ENCODE measurements at places on chromosomes 5 and 9.

DNA sequence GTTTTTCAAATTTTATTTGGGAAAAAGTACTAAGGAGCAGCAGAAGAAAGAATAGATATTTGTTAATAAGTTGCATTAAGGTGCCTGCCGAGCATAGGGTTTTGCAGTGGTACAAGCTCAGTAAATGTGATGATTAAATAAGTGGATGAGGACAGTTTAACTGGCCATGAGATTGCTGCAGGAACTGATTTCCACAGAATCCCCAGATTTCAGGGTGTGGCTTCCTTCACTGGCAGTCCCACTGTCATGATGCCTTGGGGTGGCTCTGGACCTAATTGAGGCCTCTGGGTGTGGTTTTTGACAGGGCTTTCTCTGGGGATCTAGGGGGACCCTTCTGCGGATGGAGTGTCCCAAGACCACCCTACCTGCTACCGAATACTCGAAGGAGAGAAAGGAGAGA is 1.4 kb downstream of the PHF24 start:
- DNase-seq, result no peak

DNA sequence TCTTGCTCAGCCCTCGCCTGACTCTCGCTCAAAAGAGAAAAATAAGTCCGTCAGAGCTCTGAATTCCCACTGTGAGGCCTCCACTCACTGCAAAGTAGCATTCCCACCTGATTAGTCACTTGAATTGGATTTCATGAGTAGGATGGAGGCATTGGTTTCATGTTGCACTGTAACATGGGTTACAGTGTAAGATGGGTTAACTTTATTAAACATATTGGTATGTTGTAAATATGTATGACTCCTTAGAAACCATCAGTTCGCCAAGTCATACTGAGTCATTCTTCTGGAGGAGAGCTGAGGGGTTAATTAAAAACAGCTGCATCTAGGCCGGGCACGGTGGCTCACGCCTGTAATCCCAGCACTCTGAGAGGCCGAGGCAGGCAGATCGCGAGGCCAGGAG is 93.8 kb upstream of the BNC2 start:
- no peak for DNase-seq

GRCh38 chr5:178367736-178368120 is 135.1 kb upstream of the PHYKPL start:
- DNase-seq, result no peak

DNA sequence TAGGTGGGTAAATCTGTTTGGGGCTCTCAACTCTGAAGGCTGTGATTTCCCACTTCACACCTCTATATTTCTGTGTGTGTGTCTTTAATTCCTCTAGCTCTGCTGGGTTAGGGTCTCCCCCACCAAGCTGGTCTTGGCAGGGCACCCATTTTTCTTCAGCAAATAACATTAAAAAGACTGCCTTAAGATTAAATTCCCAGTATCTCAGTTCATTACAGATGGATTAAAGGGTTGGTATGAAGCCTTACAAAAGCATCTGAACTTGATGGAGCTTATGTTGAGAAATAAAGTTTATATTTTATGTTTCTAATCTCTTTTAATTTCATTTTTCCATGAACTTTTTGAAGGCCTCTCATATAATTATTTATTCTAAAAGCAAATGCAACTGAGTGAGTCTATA is 11.7 kb downstream of the PCAT7 start:
- DNase-seq, result no peak

DNA sequence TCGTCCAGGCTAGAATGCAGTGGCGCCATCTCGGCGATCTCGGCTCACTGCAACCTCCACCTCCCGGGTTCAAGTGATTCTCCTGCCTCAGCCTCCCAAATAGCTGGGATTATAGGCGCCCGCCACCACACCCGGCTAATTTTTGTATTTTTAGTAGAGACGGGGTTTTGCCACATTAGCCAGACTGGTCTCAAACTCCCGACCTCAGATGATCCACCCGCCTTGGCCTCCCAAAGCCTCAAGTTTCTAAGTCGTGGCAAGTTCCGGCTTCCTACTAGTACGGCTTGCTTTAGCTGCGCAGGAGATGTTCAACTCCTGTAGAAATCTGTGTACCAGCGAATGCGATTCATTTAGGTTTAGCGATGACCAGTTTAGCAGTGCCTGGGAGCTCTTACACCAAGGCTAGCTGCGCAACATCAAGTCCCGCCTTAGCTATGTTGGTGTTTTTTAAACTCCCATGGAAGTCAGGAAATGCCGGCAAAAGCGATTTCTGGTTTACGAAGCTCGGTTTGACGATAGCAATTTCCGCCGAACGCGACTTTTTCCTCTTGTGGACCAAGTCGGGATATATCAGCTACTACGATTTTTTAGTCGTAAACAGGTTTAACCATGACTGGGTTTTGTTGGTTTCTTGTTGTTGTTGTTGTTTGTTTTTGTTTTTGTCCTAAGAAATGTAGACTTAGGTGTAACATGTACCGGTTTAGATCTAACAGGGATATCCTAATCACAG is 46.4 kb downstream of the ANXA2R start:
- no peak for DNase-seq

GRCh38 chr9:14322211-14323082 is 8.5 kb upstream of the NFIB start:
- DNase-seq, result peak; percentile 75

DNA sequence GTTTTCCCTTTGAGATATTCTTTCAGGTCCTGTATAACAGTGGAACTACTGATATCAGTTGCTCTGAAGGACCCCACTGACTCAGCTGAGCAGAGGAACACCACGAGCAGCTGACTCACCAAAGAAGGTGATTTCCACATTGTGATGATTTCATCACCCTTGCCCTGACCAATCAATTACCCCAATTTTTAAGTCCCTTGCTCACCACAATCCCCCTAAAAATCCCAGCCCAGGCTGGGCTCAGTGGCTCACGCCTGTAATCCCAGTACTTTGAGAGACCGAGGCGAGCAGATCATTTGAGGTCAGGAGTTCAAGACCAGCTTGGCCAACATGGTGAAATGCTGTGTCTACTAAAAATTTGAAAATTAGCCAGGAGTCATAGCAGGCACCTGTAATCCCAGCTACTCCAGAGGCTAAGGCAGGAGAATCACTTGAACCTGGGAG is 125.3 kb upstream of the ABCA1 start:
- no peak for DNase-seq

DNA sequence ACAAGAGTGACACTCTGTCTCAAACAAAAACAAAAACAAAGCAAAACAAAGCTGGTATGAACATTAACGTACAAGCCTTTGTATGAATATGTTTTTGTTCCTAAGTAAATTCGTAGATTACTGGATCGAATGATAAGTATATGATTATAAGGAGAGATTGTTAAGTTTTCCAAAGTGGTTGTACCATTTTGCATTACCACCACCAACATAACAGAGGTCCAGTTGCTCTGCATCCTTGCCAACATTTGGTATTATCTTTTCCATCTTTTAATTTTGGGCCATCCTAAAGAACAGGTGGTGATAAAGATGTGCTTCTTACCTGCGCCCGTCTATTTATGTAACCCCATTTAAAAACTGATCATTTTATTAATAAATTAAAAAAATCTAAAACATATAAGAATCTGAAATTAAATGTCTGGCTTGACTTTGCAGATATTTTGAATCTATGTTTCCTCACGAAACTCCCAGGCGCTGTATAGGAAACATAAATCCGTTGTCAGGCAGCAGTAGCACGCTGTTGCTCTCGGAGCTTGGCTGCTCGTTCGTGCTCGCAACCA is 593 bp upstream of the NAA35 start:
- no peak for DNase-seq

DNA sequence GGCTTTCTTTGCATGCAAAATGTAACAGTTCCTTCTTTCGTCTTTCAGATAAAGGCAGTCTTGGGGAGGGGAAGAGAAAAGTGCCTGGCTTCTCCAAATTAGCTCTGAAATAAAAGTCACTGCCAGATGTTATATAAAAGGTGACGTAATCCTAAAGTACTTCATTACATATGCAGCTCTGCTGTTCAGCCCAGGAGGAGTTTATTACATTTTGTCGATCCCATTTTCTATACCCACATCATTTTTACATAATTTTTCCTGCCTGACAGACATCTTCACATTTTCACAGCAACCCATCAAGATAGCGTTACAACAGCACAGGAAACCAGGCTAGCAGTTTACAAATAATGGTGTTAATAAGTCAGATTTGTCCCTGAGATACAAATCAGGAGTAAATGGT is 86.7 kb upstream of the SLC30A5 start:
- DNase-seq, result no peak

- DNase-seq, result no peak
Measured at GRCh38 chr9:75918154-75918553, 27.7 kb downstream of the PCSK5 start.

DNA sequence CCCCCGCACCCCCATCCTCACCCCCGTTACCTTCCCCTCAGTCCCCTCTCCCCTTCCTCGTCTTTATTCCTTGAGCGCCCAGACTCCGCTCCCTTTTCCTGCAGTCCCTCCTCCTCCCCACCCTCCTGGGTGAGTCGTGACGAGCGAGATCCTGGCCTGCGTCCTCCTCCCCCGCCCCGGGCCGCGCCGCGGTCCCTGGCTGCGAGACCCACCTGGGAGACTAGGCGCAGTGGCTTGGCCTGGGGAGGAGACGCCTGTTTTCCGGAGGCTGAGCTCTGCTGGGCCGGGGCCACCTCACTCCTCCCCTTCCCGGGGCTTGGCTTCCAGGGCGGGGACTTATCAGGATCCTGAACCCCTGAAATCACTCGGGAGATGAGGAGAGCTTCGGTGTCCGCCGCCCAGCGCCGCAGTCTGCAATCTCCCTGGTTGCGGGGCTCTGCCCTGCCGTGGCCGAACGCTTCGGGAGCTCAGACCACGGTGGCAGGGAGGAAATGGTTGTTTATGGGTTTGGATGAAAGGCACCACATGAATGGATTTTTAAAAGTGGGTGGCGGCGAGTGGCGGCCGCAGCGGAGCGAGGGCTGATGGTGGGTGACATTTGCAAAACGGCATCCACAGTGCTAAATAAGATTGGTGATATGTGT is 984 bp downstream of the STXBP1 start:
- peak; percentile 79 for DNase-seq

GRCh38 chr5:156687514-156687913 is 162.6 kb upstream of the PPP1R2B start:
- DNase-seq, result no peak

DNA sequence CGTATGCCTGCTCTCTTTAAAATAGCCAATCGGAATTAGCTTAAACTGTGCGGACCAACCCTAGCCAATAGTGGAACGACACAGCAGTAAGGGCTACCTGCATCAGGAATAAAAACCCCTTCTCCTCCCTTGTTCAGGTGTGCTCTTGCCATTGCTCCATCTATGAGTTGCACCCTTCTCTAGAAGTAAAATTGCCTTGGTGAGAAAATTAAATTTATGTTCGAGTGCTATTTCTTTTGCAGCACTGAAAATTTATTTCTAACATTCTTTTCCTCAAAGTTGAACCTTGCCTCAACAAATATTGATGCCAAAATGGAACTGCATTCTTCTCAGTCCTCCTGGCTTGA is 102.5 kb upstream of the SHB start:
- no peak for DNase-seq

GRCh38 chr5:8396756-8397155 is 527.8 kb downstream of the MTRR start:
- DNase-seq, result no peak

GRCh38 chr9:122463828-122464632 is 13.7 kb downstream of the OR1J1 start:
- DNase-seq, result no peak

DNA sequence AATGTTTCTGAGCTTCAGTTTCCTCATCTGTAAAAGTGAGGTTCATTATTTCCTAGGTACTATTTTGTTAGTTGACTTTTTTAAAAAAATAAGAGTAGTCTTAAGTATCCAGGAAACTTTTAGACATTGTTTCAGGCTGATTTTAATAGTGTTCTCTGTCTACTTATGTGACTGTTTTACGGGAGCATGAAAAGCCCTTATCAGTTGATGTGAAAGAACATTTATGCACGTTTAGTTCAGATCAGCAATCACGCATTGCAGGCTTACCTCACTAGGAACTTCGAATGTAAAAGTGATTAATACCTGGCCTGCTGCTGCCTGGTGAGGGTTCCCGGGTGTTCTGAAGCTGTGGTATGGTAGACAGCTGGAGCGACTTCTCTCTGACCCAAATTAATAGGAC is 8.1 kb downstream of the SNX18 start:
- DNase-seq, result no peak

GRCh38 chr9:79976257-79977073 is 404.7 kb downstream of the TLE4 start:
- peak; percentile 15 for DNase-seq

DNA sequence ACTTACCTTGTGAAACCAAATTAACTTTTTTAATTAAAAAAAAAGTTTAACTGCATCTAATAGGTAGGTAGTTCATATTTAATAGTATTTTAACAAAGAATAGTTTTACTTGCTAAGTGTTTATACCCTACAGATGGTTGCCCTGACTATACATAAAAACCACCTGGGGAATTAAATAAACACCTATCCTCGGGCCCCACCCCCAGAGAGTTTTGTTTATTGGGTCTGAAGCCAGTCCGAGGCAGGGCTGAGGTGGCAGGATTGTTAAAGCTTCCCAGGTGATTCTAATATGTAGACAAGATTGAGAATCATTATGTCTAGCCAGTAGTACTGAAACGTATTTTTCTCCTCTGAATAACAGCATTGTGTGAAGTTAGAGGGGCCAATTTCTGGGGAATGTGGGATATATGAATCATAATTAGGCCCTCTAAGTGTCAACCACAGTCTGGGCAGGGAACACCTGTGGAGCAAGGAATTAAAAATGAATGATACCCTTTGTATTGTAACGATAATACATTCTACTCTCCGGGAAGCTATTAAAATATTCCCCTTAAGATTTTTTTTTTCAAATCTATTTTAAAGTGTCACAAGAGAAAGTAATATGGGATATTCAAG is 5.6 kb upstream of the PAM start:
- no peak for DNase-seq

DNA sequence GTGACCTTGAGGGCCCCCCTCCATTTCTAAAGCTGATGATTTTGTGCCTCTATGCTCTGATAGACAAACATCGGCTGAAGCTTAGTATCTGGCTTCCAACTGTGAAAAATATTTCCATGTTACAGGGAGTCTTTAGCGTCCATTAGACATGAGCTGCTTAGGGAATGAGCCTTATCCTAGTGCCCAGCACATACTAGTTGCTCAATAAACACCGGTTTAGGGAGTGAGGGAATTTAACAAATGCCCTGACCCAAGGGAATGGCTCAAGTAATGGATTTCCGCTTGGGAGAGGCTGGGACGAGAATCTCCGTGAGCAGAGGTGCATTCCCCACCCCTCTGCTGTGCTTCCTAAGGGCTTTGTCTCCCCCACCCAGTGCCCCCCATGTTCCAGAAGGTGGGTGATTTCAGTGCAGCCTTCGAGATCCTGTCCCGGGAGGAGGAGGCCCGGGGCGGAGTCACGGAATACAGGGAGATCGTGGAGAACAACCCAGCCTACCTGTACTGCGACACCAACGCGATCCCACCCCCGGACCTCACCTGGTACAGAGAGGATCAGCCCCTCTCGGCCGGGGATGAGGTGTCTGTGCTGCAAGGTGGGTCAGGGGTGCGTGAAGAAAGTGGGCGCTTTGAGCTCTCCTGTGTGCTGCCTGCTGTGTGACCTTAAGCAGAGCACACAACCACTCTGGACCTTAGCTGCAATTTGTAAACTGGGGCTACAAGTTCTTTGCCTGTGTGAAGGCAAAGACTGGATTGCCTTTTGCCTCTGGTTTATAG is 65.7 kb upstream of the ASS1 start:
- DNase-seq, result no peak

- no peak for DNase-seq
Measured at GRCh38 chr5:82436291-82436690, 158.1 kb upstream of the RPS23 start.

GRCh38 chr5:87787625-87788256 is 375.0 kb upstream of the CCNH start:
- DNase-seq, result no peak
